ENCODE measurements at places on chromosomes 4 and X. TPM values are rescaled to one million over a fixed set of nuclear protein-coding genes. Genes with fewer than 3 reads are reported as not detected.

DNA sequence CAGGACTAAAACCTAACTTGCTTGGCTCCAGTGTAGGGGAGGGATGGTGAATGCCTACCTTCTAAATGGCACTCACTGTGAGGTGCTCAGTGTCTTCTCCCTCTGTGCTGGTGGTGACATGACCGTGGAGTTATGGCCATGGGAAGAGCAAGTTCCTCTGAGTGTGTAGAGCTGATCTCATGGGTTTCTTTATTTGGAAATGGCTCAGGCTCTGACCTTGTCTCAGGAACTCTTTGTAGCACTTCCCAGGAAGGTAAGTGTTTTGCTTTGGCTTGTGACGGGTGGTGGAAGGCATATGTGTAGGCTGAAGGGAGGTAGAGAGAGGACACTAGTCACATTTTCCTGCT is 6.4 kb downstream of the MSN start:
- no peak for DNase-seq

GRCh38 chrX:107825698-107826237 is at the start of gene MID2:
TSS of gene MID2 (plus strand) at chrX:107825866. CDS start at chrX:107826427, 561 bp downstream.
- peak; percentile 67 for DNase-seq

Gene TRPC5OS
- not detected for polyA plus RNA-seq

DNA sequence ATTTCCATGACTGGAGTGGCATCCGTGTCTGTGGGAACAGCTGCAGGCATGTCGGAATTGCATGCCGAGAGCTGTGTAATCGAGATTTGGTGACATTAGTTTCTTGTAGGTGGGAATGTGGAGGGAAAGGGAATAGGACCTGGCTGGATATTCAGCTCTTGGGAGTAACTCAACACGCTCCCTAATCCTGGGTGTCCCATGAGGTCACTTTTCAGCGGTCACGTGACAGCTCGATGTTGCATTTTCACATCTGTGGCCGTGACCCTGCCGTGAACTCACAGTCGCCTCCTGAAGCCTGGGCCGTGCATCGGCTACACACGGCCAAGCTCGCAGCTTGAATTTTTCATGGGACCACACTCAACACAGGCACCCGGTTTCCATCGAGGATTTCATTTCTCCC is 25.8 kb upstream of the PSAPL1 start:
- DNase-seq, result no peak

Gene PPP4R3C
- polyA plus RNA-seq, result not detected

DNA sequence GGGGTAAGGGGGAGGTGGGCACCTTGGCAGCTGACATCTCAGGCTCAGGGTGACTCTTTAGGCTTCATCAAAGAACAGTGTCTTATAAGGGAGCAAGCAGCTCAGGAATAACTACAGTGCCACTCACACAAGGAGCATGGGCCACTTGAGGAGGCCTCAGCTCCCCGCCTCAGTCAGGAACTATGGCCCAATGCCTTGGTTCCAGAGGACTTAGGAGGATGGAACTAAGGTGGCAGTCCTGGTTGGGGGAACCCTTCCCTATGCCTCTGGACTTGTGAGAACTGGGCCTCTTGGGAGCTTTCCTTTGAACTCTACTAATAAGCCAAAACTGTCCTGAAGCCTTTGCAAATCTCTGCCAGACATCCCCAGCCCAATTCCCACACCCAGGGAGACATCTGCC is 160.6 kb downstream of the EFNB1 start:
- DNase-seq, result no peak

- no peak for DNase-seq
Observed at GRCh38 chr4:153409924-153410501, 56.1 kb upstream of the TMEM131L start.

- DNase-seq, result no peak
Observed at GRCh38 chr4:142509881-142510280, 336.2 kb downstream of the INPP4B start.

Gene CT83
- not detected for polyA plus RNA-seq

- peak; percentile 36 for DNase-seq
Observed at GRCh38 chr4:16516796-16517439, 290.6 kb upstream of the TAPT1 start.

GRCh38 chrX:154021131-154021611 is 1.5 kb upstream of the IRAK1 start:
- DNase-seq, result no peak

DNA sequence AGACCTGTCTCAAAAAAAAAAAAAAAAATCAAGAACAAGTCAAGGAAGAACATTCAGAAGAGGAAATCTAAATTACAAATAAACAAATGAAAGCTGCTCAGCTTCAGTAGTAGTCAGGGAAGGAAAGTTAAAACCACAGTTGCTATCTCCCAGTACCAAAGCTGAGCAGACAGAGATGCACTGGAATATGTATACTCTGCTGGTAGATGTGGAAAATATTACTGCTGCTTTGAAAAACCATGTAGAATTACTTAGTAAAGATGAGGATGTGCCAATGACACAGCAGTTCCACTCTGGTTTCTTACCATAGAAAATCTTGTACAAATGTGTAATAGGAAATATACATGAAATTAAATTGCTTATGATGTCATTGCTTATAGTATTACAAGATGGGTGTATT is 25.1 kb upstream of the PRKX start:
- no peak for DNase-seq

DNA sequence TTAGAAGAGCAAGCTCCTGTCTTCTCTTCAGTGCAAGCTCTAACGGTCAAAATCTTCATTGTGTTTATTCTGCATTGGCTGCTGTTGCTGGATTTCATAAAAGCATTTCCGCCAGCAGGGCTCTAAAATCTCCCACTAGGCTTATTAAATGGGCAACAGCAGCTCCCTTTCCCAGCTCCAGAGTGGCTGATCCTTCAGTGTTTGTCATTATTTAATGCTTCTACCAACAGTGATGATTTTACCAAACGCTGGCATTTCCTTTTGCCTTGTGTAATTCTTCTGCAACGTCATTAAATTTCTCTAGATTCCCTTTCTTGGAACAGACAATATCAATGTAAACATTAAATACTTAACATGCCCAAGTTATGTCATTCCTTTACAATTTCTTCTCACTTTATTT is 20.1 kb downstream of the SLC7A11 start:
- peak; percentile 41 for DNase-seq

DNA sequence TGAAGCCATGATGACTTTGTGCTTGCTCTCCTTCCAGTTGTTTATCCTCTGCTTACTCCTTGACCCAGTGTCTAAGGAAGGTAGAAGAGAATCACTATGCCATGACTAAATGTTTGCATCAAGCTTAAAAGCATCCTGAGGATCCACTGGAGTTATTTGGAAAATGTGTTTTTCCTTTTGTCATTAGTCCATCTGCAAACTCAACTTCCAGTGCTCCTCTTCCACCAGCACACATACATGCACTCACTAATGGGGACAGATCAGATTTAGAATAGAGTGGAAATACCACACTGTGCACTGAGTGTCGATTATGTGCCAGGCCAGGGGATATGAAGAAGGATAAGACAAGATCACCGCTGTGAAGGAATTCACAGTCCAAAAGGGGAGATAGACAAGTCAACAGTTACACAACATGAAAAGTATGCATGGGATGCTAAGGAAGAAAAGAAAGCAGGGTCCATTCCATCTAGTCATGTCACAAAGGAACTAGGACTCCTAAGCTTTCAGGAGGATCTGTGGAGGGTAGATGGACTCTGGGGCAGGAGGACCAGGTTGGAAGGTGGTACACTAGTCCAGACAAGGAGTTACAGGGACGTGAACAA is 1.9 kb downstream of the OCIAD2 start:
- DNase-seq, result no peak

Gene SOX3
- not detected for polyA plus RNA-seq

GRCh38 chr4:102759831-102760644 is 730 bp downstream of the MANBA start:
- DNase-seq, result no peak

- DNase-seq, result peak; percentile 91
Observed at GRCh38 chrX:23503835-23504539, 163.3 kb upstream of the PRDX4 start.

DNA sequence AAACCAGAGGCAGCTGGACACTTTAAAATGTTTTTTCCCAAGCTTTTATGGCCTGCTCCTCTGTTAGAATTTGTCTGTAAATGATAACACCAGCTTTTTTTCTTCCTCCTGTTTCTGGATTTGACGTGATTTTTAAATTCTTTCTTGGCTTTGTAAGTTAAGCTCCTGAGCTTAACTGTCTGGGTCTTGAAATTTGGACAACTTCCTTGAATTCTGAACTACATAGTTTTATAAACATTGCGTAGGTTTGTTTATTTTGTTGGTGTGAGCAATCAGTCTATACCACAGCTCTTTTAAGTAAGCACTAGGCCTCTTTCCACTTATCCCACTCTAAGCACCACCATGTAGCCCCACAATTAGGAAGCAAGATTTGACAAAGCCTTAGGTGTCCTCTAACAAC is 144.4 kb upstream of the GUCY1A1 start:
- DNase-seq, result peak; percentile 49

- peak; percentile 87 for DNase-seq
Observed at GRCh38 chrX:43656005-43656494, at the start of gene MAOA. TSS of gene MAOA (plus strand) at chrX:43656299. CDS start at chrX:43656342, 43 bp downstream.

DNA sequence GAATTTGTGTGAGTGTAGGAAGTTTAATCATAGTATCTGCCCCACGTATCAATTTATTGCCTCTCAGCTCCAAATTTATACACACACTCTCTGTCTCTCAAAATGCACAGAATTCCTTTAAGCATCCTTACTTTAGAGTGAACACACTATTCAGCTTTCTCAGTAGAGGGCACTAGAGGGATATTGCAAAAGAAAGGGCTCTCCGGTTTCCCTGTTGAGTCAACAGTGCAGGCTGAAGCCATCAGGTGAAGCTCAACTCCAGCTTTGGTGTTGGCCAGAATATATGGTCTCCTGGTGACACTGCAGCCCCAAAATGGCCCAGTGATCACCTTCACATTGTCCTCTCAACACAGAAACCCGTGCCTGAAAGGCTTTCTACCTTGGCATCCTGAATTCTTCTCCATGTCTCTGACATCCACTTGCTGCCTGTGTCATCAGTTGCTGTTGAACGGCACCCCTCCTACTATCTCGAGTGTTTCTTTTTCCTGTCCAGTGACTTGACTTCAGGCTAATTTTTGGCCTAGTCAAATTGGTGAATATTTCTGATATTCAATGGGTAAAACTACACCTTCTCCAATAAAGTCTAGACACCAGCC is 670.5 kb downstream of the GABRG1 start:
- DNase-seq, result no peak

DNA sequence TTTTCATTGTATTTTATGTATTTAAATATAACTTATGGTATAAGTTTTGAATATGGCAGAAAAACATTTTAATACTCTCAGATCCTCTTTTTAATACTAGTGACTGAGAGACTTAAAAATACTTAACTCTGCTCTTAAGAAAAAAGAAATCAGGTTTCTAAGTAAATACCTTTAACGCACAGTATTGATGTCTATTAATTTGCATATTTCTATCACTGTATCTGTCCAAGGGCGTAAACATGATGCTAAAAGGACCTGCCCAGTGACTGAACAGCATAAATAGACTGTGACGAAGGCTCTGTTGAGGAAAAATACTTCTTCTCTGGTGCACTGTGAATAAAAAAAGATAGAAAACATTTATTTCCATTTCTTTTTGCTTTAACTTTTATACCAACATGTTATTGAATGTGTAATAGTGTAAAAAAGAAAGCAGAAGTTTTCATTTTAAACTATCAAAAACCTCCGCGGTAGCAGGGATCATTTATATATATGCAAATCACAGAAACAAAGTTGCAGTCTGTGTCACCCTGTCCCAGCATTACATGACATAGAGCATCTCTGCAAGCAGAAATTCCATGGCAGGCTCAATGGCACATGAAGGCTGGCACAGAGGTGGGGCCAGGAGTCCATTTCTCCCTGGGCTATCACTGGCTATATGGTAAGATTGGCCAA is 75.4 kb downstream of the ZAR1 start:
- DNase-seq, result no peak

DNA sequence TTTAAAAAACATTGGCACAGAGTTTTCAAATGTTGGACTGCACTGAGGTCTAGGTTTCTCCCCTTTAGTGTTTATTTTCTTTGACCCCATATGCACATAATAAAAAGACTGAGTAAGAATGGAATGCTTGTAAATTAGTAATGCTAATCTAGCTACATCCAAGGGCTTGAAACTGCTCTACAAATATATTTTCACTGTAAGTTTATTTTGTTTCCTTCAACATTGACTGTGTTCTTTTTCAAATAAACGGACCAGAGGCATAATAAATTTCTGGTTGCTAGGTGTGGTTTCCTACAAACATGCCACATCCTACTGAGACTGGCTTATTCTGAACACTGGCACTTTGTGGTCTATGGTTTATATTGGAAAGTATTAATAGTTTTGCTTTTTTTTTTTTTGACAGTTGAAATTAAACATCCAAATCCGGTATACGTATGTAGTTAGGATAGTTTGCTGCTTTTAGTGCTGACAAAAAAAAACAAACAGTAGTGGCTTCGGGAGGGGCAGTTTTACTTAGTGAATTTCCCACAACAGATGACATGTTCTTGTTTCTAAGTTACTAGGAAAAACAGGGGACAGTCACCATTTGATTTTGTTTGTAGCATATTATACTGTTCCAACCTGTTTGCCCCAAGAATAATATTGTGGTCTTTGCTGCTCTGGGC is 13.2 kb downstream of the CA5B start:
- DNase-seq, result peak; percentile 72

DNA sequence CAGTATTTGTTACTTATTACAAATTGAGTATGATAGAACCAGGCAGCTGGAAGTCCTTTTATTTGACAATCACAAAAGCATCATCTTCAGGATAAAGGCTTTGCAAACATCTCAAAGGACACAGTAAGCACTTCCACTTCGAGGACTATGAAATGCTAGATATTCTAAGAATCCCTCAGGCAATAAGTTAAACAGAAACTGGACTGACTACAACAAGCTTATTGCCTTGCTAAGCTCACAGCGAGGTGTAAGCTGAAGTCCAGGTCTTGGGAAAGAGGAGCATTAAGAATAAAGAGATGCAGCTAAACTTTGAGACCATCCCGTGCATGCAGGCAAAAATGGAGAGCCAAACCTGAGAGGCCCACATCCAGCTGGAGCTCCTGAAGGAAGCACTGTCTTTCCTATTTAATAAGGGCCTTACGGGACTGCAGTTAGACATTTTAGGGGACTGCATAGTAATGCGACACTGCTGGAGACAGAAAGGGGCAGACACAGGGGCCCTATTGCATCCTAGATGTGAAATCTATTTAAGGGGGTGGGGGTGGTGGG is 38.7 kb downstream of the DCHS2 start:
- DNase-seq, result no peak

Gene PLAC8
- 372 TPM for polyA plus RNA-seq

DNA sequence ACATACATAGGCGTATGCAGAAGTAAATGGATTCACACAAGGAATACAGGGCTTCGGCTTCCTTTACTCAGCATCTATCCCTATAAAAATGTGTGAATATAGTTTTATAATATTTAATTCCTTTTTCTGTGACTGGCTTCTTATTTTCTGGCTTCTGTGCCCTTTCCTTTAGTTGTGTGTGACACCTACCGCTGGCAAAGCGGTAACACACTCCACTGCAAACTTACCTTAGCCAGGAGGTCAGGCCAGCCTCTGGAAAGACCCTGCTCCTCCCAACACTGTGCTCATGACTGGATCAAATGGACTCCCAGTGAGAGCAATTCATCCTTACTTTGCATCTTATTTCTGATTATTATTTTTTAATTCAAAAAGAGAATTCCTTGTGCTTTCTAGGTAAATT is 244.2 kb downstream of the ANK2 start:
- DNase-seq, result peak; percentile 37

Gene CXorf65
- polyA plus RNA-seq, result 0.43 TPM

Gene AR
- 0.50 TPM for polyA plus RNA-seq

GRCh38 chrX:24647257-24648058 is at the start of gene PCYT1B:
TSS of gene PCYT1B (minus strand) at chrX:24647347. CDS start at chrX:24647105, 242 bp downstream.
- DNase-seq, result peak; percentile 88

Gene ARMCX2
- polyA plus RNA-seq, result 4.6 TPM

Data from stomach (tissue), 19 donors.